Fibroblast of pulmonary artery (primary cell): ENCODE measurements at places on chromosomes 5 and 9.

DNA sequence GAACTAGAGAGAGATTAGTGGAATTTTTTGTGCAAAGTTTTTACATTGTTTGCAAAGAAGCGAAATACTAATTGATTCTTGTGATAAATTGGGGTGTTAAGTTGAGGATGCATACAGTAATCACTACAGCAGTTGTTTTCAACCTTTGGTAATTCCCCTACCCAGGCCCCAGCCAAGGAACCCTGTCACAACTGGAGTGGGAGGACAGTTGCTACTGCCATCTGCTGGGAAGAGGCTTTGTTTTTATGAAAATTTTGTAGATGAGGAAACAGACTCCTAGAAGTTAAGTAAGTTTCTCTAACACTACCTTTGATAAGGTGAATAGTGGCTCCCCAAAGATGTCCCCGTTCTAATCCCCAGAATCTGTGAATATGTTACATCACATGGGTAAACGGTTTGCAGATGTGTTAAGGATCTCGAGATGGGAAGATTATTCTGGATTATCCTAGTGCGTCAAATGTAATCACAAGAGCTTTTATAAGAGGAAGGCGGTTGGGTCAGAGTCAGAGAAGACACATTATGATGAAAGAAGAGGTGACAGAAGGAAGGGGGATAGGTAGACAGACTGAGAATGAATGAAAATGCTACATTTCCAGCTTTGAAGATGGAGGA, 34.0 kb upstream of the PPP1R2B start:
- peak; percentile 26 for DNase-seq

- no peak for DNase-seq
Measured at GRCh38 chr9:128429513-128430086, 8.9 kb downstream of the CERCAM start.

DNA sequence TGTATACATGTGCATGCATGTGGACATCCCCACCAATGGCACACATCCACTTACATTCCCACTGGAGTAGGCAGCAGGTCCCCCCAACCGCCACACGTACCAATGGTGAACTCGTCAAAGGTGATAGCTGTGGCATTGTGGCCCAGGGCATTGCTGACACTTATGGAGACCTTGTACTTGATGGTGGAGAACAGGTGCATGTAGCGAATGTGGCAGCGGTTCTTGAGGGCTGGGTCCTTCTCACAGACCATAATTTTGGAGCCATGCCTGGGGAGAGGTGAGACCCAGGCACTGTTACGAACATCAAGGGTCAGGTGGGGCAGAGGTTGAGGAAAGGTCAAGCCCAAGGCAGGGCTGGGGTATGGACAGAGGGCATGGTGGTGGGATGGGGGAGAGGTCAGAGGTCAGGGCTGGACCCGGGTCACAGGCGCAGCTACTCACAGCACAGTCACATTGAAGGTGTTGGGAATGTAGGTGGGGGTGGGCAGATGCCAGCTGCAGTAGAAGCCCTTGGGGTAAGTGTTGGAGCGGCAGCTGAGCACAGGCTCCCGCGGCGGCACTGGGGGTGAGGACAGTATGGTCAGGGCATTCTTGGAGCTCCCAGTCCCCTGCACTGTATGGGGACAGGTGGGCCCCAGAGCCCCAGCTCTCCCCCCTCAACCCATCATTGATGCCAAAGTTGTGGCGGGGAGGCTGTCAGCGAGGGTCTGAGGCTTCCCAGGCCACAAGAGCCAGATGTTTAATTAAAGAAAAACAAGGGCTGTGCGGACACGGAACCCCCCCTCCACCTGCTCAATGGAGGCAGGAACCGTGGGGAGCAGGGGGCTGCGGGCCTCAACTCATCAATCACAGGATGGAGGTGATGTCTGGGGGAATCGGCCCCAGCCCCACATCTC, 31.9 kb downstream of the CNTFR start:
- no peak for DNase-seq

DNA sequence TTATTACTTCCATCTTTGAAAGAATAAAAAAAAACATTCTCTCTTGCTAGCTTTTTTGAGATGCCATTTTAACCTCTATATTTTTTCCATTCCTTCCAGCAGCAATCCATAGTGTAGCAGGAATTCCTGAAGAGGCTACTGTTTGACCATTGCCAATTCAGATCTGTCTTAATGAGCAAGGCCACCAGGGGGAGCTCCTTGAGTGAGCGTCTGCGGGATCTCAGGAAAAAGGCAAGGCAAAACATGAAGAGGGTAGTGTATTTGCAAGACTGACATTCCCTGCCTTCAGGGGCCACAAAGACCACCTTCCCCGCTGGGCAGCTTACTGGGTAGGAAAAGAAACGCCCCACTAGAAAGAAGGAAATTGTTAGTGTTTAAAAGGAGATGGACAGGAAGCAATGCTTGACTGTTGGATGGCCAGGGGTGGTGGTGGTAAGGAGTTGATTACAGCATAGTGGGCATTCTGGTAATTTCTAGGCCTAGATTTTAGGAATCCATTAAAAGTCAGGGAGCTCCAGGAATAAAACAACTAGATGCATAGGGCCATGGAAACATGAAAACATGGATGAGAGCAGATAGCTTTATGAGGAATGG, 206.6 kb upstream of the HAPLN1 start:
- peak; percentile 75 for DNase-seq

GRCh38 chr5:125461641-125462072, 715.2 kb upstream of the ZNF608 start:
- DNase-seq = peak; percentile 20

DNA sequence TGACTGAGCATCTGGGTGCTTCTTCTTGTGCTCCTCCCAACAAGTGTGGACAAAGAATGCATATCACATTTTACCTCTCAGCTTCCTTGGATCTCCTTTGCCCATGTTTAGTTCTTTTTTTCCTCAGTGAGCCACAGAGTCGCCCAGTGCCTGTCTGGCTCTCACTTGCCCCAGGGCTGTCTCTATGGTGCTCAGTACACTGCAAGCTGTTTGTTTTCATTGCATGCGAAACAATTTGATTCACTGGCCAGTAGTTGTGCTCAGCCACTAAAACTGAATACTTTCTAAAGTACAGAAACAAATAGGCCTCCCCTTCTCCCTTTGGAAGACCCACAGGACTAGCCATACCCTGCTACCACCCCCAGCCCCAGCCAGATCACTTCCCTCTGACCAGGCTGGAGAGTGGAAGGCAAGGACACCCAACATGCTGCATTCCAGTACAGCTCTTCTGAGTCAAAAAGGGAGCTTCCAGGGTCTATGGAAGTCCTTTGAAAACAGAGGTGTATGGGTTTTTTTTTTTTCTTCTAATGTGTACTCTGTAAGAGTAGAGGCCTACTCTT, 3.8 kb downstream of the LHFPL2 start:
- no peak for DNase-seq

DNA sequence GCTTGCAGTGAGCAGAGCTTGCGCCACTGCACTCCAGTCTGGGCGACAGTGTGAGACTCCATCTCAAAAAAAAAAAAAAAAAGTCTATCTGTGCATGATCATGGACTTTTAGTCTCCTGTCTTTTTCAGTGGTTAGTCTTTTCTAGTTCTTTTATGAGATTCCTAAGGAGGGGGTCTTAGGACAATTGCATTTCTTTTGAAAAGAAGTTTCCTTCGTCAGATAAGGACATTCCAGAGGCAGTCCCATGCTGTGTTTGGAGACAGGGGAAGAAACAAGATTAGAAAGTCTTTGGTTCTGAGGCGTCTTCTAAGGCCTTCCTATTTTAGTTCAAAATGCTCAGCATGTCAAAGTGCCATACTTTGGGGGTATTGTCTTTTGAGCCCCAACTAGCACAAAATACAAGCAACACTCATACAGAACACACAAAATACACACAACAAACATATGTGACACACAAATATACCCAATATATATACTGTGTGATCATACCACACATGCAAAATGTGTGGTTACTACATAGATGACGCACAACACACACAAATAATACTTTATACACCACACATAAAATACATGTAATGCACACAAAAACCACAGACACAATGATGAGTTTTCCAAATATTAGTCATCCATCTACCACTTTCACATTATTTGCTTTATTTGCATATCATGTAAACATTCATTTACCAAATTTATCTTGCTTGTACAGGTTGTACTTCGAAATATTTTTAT, 394.5 kb downstream of the SPATA31D1 start:
- DNase-seq = no peak

DNA sequence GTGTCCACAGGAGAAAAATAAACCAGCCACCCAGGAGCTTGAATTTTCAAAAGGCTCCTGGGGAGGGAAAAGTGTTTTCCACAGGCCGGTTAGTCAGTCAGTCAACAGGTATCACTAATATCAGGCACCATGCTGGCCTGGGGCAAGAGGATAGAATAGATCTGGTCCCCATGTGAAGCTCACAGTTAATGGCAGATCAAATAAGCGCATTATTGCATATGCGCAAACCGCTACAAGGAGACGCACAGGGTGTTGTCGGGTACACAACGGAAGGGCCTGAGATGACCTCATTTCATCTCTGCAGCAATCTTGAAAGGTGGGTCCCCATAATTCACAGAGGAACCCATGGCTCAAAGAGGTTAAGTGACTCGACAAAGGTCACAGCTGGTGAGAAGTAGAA, 260.7 kb downstream of the CRB2 start:
- DNase-seq = no peak

GRCh38 chr9:131887680-131888079, 147.8 kb upstream of the RAPGEF1 start:
- no peak for DNase-seq

DNA sequence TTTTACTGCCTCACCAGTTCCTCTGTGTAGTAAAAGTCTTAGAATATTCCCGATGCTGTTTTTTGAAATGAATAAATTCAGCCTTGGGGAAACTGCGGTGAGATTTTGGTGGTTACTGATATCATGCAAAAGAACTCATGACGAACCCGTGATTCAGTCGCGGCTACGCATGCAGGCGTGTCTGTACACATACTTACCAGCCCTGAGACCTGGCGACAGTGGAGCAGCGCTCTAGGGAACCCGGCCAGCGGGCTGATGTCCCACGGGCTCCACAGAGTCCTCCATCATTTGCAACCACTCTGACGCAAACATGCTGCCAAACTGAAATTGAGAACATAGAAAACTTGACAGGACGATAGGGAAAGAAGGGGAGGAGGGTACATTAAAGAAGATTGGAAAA, 315.6 kb upstream of the DAB2 start:
- no peak for DNase-seq

GRCh38 chr9:93300585-93301081, 116.7 kb downstream of the WNK2 start:
- DNase-seq = no peak

DNA sequence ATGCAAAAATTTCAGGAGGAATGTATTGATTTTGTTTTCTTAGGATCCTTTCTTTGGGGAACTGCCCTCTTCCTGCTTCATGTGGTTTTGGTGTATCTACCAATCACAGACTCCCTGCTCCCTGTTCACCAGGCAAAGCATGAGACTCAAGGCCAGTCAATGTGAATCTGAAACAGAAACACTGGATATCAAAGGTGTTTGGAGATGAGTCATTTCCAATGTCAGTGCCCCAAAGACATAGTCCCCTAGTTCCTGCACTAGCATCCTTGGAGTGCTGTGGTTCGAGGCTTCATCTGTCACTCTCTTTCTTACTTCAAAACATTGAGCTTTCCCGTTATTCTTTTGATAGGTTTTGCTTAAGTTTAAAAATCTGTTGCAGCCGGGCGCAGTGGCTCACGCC, 8.1 kb downstream of the PPP3R2 start:
- no peak for DNase-seq

DNA sequence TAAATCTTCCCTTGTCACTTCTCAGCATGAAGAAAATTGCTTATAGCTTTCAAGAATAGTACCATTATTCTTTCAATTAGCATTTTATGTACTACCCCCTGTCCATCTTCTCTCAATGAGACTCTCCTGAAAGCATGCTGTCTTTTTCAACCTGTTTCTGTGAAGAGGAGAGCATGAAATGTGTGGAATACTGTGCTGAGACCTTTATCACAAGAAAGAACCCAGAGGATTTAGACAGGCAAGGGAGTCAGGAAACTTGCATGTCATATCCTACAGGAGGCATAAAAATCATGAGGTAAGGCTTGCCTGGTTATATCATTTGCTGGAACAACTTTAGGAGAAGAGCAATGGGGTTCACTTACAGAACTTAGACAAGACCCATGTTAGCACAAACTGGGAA, 56.7 kb upstream of the LPAR1 start:
- DNase-seq = peak; percentile 28

- DNase-seq = no peak
Measured at GRCh38 chr5:118233606-118234005, 754.7 kb downstream of the DTWD2 start.

DNA sequence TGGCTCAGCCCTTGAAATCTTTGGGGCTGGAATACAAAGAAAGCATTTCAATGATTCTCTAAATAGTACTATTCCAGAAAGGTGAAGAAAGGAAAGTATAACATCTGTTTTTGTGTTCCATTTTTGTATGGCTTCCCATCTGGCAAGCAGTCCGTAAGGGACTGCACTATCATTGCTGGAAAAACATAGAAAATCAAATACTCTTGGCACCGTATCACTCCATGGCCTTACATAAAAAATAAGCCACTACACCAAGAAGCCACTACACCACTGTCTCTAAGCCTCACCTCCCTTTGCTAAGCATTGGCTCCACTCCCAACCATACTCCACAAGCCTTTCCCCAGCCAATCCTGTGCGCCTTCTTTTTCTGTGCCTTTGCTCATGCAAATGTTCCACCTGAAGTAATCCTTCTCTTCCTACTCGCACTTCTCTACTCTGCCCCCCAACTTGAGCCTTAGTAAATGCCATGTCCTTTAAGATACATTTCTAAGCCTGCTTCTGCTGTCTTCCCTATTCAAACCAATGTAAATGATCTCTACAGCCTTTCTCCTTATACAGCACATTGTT, 454.6 kb upstream of the TUSC1 start:
- DNase-seq = no peak

- peak; percentile 55 for DNase-seq
Measured at GRCh38 chr9:98610711-98611110, 98.0 kb downstream of the GABBR2 start.

GRCh38 chr5:134095887-134096589, 18.4 kb upstream of the TCF7 start:
- peak; percentile 60 for DNase-seq

DNA sequence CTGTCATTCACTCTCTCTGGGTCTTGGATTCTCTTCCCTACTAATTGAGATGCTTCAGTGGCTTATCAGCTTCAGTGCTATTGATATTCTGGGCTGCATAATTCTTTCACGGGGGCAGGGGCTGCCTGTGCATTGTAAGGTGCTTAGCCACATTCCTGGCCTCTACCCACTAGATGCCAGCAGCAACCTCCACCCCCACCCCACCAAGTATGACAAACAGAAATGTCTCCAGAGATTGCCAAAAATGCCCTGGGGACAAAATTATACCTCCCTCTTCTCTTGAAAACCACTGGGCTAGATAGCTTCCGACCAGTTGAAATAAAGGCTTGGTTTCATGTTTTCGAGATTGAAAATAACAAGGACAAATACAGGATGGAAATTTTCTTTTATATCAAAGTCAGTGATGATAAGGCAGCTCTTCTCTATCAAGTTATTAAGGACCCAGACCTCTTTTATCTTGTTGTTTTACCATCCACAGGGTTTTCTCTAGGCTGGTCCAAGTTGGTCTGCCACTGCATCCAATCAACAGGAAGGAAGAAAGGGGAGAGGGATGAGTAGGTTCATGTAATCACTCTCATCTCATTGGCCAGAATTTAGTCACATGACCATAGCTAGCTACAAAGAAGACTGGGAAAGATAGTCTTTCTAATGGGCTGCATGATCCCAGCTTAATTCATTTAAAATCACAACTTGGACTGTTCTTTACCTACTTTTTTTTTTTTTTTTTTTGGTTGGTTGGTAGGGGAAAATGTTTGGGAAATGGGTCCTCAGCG, 92.1 kb upstream of the RANBP3L start:
- DNase-seq = no peak

GRCh38 chr5:12242950-12243888, 339.0 kb upstream of the CTNND2 start:
- no peak for DNase-seq

GRCh38 chr5:179967489-179967888, 59.8 kb upstream of the TBC1D9B start:
- DNase-seq = no peak
